ENCODE measurements at places on chromosomes 11 and 22.
A peak's percentile ranks its signal among the peaks of the same experiment; 100 is the strongest.

DNA sequence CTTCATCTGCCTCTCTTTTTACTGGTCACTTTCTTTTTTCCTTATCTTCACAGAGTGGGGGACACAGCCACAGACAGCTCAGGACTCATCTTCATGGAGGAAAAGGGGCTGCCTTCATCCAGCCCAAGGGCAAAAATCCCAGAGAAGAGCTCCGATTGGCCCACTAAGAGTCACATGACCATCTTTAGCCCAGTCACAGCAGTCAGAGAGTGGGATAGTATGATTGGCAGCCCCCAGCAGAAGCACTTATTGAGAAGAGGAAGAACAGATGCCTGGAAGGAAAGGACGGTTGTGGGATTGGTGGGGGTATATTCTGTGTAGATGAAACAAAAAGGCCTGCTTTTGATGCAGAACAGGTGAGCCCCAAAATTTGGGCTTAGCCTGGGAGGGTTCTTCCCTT, 77.8 kb downstream of the MN1 start:
- no peak for DNase-seq

- DNase-seq = no peak
These were observed 171.1 kb downstream of the CRYBB2 start for GRCh38 chr22:25390297-25391240.

DNA sequence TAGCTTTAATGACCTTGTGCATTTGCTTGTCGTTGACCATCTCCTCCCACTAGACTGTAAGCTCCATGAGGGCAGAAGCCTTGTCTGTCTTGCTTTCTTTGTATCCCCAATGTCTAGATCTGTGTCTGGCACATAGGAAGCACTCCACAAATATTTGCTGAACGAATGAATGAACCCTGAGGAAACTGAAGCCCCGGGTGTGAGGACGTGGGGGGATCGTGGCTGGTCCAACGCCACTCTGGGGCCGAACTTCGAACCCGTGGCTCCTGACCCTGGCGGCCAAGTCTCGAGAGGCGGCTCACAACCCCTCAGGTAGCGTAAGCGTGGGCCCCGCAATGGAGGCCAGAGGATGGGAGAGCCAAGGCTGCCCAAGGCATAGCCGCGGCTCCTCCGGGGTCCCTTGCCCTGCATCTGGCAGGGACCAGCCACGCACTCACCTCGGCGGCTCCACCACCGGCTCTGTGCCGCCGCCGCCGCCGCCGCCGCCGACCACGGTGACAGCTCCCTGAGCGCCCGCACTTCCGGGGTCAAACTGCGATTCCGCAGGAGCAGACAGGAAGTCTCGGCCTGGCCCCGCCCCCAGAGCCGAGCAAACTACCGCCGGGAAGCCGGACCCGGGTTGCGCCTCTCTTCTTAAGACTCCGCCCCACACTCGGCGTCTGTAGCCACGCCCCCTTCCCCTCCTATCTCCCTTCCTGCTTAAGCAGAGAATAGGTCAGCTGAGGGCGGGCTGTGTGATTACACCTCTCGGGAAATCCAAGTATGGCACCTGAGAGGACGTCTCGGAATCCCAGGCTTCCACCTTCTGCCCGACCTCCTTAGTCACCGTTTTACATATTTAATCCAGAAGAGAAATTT, at the start of gene ASCC2:
Gene ASCC2 (minus strand): TSS at position 534 of the 858 bp plus-strand sequence. CDS start 5,949 bp downstream, outside the sequence.
- peak; percentile 84 for DNase-seq

GRCh38 chr22:42269432-42270175, 849 bp downstream of the TCF20 start:
- DNase-seq = no peak

GRCh38 chr11:115334932-115335788, 169.1 kb downstream of the CADM1 start:
- no peak for DNase-seq

GRCh38 chr11:15988016-15988550, 368.3 kb downstream of the SOX6 start:
- no peak for DNase-seq

GRCh38 chr22:38952281-38952993, 5.0 kb upstream of the APOBEC3A start:
- DNase-seq = no peak

GRCh38 chr11:112380464-112380863, 119.8 kb upstream of the PLET1 start:
- no peak for DNase-seq

GRCh38 chr11:130600616-130601015, 152.2 kb downstream of the ADAMTS15 start:
- no peak for DNase-seq

DNA sequence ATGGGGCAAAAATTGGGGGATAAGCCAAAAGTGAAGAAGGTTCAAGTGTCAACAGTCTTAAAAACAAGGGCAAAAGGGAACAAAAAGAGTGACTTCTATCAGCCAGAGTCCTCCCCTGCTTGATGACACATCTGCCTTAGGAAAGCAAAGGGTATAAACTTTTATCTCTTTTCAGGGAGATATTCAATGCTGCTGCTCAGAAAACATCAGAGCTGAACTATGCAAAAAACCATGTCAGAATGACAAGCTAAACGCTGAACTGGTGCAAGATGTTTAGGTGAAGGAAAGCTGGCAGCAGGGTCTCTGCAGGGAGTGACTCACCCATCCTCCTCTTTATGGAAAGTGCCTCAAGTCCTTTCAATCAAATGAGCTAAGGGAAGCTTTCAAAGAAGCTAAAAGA, 24.7 kb downstream of the ALG9 start:
- no peak for DNase-seq

GRCh38 chr11:73019996-73020395, 122.1 kb downstream of the FCHSD2 start:
- no peak for DNase-seq

DNA sequence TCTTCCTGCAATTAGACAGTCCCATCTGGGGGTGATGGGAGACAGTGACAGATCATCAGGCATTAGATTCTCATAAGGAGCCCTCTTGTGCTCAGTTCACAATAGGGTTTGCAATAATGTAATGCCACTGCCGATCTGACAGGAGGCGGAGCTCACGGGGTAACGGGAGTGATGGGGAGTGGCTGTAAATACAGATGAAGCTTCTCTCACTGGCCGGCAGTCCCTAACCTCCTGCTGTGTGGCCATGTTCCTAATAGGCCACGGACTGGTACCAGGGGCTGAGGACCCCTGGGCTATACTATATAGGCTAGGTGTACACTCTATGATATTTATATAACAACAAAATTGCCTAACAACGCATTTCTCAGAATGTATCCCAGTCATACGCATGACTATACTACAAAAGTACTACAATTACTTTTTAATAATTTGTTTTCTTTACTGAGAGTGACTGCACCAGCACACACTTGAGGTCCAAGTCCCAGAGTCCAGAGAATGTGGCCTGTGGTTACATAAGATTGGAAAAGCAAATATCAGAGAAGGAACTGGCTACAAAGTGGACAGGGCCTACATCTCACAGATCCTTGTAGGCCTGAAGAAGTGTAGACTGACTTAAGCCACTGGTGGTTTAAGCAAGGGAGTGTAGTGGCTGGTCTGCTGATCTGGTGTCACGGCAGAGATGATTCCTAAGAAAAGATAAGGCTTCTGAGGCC, 200.0 kb downstream of the LARGE1 start:
- no peak for DNase-seq

DNA sequence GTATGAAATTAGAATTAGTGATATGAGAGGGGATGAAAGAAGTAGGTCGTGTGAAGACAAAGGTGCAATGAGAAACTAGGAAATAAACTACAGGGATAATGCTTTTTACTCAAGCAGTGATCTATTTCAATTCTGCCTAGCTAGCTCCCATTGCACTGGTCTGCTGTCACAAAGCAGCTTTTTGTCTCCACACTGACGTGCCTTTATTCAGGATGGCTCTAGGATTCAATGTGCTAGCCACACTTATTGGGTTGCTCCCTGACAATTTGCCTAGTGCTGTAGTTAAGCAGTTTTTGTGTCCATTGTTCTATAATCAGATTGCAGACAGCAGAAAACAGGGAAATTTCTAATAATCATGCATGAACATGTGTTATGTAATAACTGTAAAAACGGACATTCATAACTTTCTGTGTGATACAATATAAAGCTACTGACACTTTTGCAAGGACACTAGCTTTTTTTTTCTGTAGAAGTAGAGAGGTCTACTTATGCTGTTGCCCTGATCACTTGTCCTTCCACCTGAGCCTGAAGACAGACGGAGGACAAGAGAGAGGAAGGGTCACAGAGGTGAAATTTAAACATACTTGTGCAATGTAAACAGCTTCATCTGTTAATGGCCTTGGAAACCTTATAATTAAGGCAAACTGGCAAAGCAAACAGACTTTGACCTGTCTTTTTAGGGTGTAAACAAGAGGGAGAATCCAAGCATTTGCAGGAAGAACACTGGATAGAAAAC, 269.6 kb downstream of the LRRC4C start:
- no peak for DNase-seq

DNA sequence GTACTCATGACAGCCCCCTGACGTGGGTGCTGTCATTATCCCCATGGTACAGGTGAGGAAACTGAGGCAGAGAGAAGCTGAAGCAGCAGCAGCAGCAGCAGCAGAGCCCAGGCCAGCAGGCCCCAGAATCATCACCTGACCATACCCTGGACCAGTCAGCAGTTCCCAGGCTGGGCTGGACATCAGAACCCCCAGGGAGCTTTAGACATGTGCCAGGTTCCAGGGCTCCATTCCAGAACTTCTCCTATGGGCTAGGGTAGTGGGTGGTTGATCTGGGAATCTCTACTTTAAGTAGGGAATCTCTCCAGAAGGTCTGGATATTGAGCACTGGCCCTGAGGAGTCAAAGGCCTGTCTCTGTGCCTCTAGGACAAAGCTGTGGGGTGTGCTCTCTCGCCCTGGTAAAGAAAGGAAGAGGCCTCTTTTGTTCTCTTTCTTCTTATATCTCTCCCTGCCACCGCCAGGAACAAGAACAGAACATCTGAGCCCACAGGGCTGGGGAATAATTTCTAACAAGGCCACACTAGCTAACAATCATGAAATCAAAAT, 26.6 kb downstream of the MAFF start:
- DNase-seq = no peak

GRCh38 chr11:122796128-122796717, 42.1 kb upstream of the CRTAM start:
- DNase-seq = no peak

DNA sequence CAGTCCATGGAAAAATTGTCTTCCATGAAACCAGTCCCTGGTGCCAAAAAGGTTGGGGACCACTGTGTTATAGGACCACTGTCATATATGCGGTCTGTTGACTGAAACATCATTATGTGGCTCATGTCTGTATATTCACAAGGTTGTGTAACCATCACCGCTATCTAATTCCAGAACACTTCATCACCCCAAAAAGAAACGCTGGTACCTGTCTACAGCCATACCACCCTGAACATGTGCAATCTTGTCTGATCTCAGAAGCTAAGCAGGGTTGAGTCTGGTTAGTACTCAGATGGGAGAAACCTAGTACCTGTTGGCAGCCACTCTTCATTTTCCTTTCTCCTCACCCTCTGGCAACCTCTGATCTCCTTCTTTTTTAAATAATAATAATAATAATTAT, 12.9 kb upstream of the PIK3IP1 start:
- no peak for DNase-seq

DNA sequence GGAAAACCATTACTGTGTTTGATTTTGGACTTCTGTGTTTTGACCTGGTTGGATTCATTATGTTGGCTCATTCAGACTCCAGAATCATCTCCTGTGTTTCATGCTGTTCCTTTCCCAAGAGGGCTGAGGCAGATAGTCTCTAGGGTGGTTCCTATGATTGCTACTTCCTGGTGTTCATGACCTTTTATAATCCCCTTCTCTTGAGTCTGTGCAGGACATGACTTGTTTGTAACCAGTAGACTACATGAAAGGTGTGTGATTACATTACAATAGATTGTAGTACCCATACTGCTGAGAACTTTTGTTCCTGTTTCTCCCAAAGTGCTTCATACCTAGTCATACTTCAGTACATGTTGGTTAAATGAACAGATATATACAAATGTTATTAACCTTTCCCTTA, 700.6 kb downstream of the METTL15 start:
- no peak for DNase-seq

- DNase-seq = no peak
These were observed 3.4 kb downstream of the USP2 start for GRCh38 chr11:119377961-119378667.

DNA sequence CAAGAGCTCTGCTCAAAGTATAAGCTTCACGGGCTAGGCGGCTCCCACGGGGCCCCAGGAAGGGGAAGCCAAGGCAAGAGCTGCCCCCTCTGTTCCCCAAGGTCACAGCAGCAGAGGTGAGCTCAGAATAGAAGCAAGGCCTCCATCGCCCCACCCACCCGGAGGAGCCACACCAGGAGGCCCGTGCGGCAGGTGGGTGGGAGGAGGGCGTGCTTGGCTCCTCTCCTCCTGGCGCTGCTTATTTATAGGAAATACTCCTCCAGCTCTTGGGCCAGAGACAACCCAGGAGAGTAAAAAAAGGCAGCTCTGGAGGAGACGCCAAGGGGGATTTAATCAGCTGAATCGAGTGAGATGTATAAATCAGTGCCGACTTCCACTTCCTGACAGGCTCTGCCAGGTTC, 87.8 kb downstream of the FEZ1 start:
- DNase-seq = no peak

GRCh38 chr11:2657697-2658284, 42.0 kb downstream of the KCNQ1OT1 start:
- DNase-seq = no peak

DNA sequence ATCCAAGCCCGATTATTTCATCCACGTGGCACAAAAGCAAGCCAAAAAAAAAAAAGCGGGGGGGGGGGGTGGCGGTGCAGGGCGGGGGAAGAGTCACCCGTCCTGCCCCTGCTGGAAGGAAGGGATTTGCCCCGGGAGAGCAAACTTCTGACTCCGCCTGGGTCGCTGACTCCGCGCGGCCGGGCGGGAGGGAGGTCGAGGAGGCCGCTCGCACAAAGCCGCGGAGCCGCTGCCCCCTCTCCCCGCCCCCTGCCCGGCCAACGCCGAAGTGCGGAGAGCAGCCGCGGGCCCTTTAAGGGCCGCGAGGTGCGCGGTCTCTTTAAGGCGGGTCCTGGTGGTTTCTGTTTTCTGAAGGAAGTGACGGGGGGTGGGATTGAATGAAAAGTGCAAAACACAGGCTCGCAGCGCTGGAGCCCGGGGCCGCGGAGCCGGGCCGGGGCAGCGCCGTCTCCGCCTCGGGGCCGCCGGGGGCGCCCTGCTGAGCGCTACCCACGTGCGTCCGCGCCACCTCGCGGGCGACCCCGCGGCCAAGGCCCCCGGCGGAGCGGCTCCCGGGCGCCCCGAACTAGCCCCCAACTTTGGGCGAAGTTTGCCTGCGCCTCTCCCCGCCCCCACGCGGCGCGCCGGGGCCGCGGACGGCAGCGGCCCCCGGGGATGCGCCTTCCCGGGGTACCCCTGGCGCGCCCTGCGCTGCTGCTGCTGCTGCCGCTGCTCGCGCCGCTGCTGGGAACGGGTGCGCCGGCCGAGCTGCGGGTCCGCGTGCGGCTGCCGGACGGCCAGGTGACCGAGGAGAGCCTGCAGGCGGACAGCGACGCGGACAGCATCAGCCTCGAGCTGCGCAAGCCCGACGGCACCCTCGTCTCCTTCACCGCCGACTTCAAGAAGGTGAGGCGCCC, at the start of gene OAF:
Gene OAF (plus strand): TSS at position 407 of the 896 bp plus-strand sequence. CDS start 248 bp downstream, at position 655.
- no peak for DNase-seq

GRCh38 chr11:16382638-16383380, 26.5 kb upstream of the SOX6 start:
- no peak for DNase-seq

Data from NCI-H524 treated with DMSO at 0.1 percent for 48 hours (cell line).